GM18507 (cell line): ENCODE measurements at places on chromosomes 16 and 17.

DNA sequence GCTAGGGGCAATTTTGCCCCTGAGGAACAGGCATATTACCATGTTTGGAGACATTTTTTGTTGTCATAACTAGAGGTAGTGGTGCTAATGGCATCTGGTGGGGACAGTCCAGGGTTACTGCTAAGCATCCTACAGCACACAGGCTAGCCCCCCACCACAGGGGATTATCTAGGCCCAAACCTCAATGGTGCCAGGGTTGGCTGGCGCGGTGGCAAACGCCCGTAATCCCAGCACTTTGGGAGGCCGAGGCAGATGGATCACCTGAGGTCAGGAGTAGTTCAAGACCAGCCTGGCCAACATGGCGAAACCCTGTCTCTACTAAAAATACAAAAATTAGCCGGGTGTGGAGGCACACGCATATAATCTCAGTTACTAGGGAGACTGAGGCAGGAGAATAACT, 15.2 kb downstream of the C1QTNF1 start:
- no peak for DNase-seq

DNA sequence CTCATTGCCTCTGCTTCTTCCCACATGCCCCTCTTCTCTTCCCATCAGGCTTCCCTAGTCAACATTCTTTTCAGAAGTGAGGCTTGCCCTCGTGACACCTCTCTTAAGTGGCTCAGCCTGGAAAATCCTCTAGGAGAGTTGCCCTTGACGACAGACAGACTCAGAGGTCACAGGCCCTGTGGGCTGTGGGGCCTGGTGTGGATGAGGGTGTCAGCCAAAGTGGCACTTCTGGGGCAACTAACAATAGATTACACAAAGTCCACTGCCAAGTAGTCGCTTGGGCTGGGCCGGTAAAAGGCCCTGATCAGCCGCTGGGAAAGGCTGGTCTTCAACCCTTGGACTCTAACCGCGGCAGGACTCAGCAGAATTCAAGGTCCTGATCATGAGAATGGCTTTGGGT, 33.7 kb upstream of the METTL16 start:
- no peak for DNase-seq

DNA sequence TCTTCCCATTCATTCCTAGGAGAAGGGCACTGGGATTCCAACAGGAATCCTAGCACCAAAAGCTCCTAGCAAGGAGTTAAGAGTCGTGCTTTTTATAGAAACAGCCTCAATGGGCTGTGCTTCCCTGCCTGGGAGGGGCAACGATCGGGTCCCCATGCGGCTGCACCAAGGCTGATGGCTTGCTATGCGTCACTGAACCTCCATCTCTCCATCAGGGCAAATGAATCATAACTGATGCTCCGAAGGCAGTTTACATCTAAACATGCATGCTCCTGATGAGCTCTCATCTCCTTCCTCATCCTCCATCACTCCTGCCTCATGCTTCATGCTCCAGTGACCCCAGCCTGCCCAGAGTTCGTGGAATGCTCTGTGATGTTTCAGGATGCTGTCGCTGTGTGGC, 270.5 kb downstream of the FOXL1 start:
- no peak for DNase-seq

GRCh38 chr17:37519251-37519985, 29.7 kb downstream of the DUSP14 start:
- DNase-seq: no peak

- no peak for DNase-seq
These were observed 35.4 kb downstream of the TBCD start for GRCh38 chr17:82787081-82787848.

DNA sequence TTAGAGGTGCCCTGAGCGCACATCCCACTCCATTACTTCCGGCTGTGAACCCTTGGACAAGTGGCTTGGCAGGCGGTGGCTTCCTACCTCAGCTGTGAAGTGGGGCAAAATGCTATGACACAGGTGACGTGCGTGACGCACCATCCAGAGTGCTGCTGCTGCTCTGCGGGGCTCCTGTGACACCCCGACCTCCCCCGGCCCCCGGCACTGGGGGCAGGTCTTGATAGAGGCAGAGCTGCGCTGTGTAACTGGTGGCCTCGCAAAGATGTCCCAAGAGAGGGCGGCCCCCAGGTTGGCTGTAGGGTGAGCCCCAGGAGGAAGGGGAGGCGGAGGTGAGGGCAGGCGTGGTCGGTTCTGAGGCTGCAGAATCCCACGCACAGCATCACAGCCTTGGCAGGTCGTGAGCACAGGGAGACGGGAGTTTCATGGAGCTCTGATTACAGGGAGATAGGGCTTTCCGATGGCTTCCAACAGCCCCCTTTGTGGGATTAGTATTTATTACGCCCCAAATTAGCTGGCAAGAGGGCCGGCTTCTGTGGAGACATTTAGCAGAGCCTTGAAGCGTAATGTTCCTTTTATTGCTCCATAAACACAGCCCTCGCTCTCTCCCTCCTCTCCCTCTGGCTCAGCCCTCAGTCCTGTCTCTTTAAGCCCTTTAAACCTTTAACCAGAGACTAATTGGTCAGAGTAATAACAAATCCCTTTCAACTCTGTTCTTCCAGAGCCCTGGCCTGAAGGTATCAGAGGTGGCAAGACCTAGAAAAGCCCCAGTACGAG, 328.1 kb downstream of the C16orf95 start:
- DNase-seq: no peak

DNA sequence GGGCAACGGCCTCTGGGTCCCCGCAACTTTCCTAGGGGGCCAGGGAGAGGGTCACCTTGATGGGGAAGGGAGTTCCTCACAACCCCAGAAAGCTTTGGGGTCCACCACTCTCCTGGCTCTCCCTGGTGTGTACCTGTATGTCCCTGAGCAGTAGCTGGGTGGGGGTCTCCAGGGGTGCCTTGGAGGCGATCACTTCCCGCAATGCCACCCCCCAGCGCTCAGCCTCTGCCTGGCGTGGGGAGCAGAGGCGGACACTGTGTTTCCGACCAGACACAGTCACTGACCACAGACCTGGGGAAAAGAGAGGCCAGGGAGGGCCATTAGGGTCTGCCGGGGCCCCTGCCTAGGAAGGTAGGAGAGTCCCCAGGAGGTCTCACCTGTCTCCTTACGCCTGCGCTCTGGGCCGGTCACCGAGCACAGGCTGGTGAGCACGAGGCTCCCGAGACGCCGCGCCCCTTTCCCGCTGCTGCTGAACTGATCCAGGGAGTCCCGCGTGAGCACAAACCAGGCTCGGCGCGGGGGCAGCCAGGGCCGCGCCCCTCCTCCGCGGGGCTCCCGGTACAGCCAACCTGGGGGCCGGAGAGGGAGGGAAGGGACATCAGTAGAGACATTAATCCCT, 3.4 kb downstream of the PLEKHH3 start:
- DNase-seq: no peak

DNA sequence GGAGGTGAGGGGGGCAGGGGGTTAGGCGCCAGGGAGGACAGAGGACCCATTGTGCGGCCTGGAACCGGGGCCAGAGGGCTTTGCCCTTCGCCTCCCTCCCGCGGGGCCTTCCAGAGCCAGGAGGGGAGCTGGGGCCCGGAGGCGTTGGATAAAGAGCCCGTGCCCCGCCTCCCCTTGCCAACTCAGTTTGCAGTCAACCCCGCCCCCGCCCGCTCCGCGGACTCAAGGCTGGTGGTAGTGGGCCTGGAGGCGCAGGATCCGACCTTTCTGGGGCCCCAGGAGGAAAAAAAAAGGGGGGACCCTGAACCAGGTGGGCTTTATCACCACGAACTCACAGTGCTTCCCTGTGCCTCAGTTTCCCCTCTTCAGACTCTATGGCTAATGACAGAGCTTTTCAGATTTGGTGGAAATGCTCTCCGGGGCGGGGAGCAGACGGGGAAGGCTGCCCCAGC, 2.0 kb upstream of the SPHK1 start:
- DNase-seq: no peak

GRCh38 chr17:68094481-68095078, 59.0 kb downstream of the KPNA2 start:
- no peak for DNase-seq

- DNase-seq: no peak
These were observed 10.7 kb upstream of the CISD3 start for GRCh38 chr17:38719289-38719942.

- DNase-seq: no peak
These were observed 257.7 kb upstream of the FOXF1 start for GRCh38 chr16:86252596-86252995.

- no peak for DNase-seq
These were observed 15.8 kb downstream of the CACNG5 start for GRCh38 chr17:66850692-66851091.

DNA sequence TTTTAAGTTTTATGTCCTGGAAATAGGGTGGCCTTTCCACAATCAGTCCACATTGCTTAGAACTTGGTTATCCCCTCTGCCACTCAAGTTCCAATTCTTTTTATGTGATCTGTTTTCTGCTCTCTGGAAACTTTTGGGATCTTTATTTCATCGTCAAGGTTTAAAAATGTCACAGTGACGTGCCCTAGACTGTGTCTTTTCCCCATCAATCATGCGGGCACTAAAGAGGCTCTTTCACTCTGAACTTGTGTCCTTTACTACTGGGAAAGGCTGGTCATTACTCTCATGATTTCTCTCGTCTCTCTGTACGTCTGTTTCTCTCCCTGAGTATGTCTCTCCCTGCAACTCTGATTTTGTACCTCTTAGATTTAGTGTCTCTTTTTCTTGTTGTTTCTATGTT, 189.8 kb upstream of the AXIN2 start:
- DNase-seq: no peak

DNA sequence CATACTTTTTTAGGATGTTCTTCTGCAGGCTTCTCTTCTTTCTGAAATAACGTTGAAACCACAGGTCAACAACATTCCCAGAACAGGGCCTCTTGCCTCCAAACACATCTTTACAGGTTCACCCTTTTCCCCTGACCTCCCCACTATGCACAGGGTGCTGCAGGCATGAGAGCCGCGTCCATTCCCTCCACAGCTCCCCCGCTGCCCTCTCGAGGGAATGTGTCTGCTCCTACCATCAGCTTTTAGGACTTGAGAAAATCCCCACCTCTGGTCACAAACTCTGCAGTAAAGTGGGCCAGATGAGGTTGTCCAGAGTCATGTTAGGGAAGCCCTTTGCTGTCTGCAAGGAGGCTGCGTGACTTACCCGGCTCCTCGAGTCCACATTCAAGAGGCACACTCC, 30.5 kb downstream of the DUSP14 start:
- DNase-seq: no peak

DNA sequence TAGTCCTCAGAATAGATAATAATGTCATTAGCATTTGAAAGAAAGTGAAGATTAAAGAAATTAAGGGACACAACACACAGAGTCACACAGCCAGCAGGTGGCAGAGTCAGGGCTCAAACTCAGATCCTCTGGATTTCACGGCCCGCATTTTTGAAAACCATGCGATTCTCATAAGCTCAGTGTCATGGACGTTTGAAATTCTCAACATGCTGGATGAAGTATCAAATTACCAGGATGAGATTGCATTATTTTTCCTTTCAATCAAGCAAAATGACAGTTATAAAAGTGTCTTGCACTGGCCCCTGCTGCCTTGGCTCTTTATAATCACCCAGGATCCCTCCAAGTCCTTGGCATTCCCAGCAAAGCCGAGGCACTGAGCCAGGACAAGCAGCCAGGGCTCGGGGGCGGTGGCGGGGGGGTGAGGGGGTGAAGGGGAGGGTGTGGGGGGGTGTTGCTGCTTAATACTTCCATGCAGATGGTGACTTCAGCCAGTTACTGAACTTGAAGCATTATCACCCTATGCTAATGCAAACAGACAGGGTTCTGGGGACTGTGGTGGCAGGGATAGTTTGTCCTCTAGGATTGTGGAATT, 6.6 kb upstream of the BMERB1 start:
- DNase-seq: no peak

DNA sequence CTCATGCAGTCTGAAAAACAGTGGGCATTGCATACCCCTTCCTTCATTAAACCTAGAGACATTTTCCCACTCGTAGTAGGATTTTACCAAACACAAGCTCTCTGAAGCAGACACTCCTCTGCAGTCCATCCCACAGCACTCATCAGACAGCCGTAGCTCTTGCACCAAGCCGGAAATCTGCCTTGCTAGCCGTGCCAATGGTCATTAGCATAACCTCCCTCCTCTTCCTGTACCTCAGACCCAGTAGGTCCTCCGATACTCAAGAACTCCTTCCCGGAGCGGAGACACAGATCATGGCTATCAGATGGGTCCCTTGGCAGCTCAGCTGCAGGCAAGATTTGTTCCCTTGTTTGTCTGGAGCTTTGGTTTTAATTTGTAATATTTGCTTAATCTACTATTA, 483.1 kb upstream of the PSMD7 start:
- no peak for DNase-seq

DNA sequence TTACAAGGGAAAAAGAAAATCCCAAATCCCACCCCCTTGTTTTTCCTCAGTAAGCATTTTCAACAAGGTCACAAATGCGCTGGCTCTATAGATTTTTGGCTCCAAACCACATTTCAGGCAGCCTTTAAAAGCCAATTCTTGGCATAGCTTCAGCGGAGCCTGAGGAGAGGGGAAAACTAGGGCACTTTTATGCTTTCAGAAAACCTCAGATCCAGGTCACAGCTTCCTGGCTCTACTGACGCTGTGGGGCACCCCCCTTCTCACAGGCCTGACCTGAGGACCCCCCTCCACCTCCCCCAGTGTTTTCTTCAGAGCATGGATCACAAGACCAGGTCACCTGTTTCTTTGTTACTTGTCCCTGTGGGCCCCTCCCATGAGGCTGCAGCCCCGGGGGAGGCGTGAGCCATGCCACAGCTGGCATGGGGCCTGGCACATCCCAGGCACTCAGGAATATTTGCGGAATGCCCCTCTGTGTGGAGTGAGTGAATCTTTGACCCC, 30.1 kb upstream of the MTSS2 start:
- DNase-seq: no peak

DNA sequence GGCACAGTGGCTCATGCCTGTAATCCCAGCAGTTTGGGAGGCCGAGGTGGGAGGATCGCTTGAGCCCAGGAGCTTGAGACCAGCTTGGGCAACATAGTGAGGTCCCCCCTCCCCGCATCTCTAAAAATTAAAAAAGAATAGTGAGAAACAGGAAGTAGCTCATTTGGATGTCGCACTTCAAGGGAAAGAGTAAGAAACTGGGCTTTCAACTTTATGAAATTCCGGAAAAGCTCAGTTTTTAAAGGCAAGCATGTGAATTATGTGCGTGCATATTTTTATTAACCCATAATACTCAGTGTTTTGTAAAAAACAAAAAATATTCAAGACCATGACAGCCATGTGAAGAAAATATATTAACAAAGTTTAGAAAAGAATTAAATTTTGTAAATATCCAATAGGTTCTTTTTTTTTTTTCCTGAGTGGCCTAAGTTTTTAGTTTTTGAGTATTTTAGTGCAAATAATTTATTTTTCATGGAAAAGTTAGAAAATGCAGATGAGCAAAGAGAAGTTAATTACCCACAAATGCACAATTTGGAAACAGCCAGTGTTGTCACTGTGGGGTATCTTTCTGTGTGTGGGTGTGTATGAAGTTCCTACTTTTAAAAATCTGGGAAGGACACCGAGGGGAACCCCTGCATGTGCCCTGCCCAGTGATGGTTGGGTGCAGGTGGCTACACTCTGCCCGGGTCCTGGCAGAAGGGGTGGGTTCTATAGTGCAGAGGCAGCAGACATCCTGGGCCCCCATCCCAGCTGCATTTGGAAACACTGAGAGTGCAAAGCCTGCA, 40.0 kb downstream of the CIBAR2 start:
- DNase-seq: no peak

- DNase-seq: no peak
These were observed 135.8 kb downstream of the FOXL1 start for GRCh38 chr16:86714166-86714565.
